WTC11 (cell line): ENCODE measurements at places on chromosomes 7 and 10.

GRCh38 chr7:101258243-101258731 is 13.4 kb upstream of the FIS1 start:
- DNase-seq: no peak

DNA sequence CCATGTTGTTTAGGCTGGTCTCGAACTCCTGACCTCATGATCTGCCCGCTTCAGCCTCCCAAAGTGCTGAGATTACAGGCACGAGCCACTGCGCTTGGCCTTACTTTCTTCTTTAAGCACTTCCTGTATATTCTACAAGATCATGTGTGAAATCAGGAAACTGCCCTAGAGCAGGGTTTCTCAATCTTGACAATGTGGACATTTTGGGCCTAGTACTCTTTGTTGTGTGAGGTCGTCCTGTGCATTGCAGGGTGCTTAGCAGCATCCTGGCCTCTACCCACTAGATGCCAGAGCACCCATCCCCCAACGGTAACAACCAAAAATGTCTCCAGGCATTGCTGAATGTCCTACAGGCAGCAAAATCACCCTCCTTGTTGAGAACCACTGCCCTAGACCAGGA is 24.7 kb downstream of the RRP12 start:
- DNase-seq: no peak

- DNase-seq: no peak
These were observed 18.9 kb downstream of the PODXL start for GRCh38 chr7:131537571-131537978.

DNA sequence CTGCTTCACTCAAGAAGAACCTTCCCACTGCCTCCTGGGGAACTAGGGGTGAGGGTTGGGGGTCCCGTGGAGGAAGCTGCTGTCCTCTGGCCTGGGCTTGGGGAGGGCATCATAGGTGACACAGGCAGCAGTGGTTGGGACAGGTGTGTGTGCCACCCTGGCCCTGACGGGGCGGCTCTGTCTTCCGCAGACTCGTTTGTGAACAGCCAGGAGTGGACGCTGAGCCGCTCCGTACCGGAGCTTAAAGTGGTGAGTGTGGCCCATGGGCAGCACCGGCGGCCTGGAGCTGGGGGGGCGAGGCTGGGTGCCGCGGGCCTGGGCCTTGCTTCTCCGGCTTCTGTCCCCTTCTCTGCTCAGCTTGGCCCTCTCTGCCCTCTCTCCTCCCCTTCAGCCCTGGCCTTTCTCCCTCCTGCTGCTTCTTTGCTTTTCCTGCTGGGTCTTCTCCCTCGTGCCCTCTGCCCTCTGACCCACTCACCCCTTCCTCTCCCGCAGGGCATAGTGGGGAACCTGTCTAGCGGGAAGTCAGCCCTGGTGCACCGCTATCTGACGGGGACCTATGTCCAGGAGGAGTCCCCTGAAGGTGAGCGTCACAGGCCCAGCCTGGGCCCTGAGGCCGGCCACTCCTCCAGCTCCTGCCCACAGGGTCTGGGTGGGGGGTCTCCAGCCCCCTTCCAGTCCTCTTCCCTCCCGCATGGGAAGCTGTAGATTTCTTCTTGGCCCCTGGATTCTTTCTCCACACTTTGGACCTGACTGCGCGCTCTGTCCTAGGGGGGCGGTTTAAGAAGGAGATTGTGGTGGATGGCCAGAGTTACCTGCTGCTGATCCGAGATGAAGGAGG is 30.5 kb downstream of the AGAP3 start:
- DNase-seq: no peak

DNA sequence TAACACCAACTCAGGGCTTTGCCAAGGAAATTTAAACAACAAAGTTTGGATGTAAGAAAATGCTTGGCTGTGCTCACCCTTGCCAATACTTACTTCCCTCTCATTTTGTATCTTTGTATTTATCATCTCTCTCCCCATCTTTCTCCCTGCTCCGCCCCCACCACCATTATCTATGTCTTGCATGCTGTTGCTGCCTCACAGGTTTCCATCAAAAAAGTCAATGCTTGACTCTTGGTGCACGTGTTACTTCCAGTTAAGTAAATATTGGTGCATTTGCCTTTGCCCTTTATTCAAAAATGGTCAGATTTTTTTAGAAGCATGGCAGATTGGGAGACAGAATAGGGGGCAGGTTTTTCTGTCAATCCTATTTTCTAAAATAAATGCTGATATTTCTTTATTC is 626.0 kb downstream of the ACTR3B start:
- DNase-seq: no peak
